ENCODE measurements at places on chromosomes 16 and 17. TPM values are rescaled to one million over a fixed set of nuclear protein-coding genes. Genes with fewer than 3 reads are reported as not detected.
A peak's percentile ranks its signal among the peaks of the same experiment; 100 is the strongest.

The KRT20 gene
- not detected for polyA plus RNA-seq

DNA sequence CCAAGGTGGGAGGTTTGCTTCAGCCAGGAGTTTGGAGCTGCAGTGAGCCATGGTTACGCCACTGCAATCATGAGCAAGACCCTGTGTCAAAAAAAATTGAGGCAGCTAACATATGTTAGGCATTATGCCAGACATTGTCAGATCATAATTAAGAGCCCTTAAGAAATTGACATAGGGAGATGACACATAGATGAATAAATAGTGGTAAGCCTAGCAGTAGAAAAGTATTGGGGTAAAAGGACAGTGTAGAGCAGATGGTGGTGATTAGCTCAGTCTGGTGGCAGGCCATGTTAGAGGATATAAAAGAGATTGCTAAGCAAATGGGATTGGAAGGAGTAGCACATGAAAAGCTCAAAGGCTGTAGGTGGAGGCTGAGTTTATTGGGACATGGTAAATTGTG, 22.6 kb downstream of the SRCAP start:
- DNase-seq: no peak

- DNase-seq: peak; percentile 83
Measured at GRCh38 chr17:8057691-8058114, 18.8 kb downstream of the ALOX15B start.

GRCh38 chr17:5699814-5700213, 115.5 kb upstream of the NLRP1 start:
- no peak for DNase-seq

- no peak for DNase-seq
Measured at GRCh38 chr17:59010026-59010425, 96.7 kb downstream of the TRIM37 start.

DNA sequence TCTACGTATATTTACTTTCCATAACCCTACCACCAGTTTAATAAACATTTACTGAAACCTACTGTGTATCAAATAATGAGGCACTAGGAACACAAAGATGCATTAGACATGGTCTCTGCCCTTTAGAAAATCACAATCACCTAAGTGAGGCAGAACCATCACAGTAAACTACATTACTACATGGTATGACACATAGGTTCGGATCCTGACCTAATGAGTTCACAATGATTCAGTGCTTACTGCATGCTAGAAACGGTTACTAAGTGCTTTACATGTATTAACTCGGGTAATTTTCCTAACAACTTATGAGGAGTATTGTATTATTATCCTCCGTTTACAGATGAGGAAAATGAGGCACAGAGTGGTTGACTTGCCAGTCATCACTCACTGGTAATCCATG, 5.2 kb upstream of the SYNRG start:
- DNase-seq: peak; percentile 29

- DNase-seq: no peak
Measured at GRCh38 chr17:56723421-56723820, 110.3 kb downstream of the C17orf67 start.

The SLC5A10 gene
- polyA plus RNA-seq: not detected

DNA sequence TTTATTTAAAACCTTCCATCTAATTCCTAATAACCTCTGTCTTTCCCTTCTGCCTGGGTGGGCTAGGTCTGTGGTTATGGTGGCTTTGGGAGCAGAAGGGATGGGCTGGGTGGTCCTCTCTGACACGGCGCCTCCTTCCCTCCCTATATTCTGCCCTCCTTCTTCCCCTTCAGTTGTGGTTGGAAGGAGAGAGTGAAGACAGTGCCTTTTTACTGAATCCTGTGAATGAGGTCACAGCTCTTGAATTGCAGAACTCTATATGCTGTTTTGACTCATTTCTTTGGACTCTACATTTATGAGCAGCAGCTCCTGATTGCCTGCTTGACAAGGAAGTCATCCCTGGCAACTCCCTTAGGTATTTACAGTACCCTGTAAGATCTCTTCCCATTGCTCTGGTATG, 256.0 kb upstream of the ELAC2 start:
- DNase-seq: no peak

The ITGAL gene
- 1.5 TPM for polyA plus RNA-seq

DNA sequence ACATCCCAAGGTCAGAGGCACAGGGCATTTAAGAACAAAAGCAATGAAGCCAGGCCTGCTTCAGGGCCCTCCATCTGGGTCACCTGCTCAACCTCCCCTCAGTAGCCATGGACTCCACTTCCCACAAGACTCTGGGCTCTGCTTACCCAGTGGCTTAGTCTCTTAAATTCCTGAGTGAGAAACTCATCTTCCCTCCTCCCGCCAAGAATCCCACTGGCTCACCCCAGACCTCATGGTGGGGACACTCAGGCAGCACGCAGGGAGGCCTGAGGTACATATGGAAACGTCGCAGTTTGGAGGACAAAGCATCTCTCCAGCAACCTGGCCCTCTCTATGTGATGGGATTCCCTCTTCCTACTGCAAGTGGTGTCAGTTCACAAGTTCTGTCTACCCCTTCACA, 326.7 kb upstream of the CDH5 start:
- DNase-seq: no peak

DNA sequence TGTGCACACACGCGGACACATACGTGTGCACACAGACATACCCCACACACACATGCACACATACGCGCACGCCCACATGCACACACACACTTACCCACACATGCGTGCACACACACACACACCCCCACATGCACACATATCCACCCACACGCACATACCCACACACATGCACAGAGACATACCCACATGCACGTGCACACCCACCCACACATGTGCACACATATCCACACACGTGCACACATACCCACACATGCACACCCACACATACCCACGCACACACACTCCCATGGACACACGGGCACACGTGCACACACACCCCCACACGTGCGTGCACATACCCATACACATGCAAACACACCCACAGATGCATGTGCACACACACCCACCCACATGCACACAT, 27.2 kb upstream of the PVALEF start:
- DNase-seq: no peak

The GAS2L2 gene
- polyA plus RNA-seq: not detected

DNA sequence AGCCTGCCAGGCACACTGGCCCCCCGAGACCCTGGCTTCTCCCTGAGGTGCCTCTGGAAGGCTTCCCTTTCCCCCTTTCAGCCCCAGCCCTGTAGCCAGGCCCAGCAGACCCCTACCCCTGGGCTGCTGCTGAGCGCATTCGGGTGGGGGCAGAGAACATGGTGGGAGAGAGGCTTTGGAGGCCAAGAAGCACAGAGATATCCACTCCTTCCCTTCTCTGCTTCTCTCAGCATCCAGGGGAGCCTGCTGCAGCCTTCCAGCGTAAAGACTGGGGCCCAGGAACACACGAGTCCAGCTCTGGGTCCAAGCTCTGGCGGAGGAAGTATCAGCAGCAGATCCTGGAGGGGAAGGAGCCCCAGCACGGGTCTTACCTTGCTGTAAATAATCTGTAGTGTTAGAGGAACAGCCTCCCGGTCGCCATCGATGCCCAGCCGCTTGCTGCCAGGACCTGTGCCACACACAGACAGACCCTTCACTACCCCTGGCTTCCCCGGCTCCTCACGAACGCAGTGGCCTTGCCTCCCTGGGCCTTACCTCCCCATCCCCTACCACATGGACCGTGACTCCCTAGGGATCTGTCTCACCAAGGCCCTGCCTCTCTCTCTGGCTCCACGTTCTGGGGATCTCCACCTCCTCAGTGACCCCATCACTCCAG, 17.0 kb upstream of the PIK3R6 start:
- DNase-seq: no peak

DNA sequence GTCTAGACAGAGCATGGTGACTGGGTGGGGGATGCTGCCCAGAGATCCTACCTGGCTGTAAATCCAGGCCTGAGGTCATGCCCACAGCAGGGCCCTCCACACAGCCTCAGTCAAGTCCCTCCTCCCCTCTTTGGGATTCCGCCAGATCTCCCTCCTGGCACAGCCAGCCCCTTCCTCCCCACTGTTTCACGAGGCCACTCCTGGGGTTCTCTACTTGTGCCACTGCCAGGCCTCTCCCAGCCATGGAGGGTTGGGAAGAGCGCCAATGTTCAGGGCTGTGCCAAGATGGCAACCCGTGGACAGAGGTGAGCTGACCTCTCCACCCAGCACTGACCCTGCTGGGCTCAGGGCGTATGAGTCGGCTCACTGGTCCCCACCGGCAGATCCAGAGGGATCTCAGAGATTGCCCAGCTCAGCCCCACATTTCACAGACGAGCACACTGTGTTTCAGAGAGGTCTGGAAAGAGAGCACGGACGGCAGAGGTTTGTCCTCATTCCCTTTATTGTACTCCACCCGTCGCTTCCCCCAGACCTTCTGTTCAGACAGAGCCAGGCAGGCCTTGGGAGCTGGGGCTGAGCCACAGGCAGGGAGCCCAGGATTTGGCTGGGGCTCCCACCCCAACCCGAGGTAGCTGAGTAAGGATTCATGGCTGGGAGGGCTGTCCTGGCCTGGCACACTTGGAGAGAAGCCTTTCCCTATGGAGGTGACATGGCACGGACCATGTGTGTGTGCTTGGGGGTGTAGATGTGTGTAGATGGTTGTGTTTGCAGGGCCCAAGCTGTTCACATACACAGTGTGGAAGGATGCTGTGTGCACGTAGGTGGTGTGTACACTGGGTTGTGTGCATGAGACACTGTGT, 3.5 kb upstream of the CAMKK1 start:
- DNase-seq: peak; percentile 55

DNA sequence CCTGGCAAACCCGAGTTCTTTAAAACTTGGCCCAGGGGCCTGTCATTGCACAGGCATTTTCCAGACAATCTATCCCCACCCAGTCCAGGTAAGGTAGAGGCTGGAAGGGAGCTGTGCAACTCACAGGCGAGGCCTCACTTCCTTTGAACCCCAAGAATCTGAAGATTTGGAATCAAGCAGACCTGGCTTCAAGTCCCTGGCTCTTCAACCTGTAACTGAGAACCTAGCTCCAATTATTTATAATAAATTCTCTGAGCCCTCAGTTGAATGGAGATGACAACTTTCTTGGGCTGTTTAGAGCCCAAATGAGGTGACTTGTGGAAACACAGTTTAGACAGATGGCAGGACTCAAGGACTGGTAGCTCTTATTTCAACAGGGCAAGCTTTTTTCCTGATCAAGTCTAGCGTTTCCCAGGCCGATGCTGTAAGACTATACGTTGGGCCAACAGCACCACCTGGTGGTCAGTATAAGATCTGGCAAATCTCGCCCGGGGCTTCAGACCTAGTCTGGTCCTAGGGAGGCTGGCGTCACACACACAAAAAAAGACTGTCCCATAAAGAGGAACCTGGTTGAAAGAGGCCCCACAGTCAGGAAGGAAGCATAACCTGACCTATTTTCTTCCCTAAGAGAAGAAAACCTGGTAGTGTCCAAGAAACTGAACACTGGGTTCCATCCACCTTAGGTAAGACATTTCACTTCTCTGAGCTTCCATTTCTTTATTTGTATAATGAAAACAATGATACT, 117.9 kb downstream of the C17orf67 start:
- peak; percentile 72 for DNase-seq

DNA sequence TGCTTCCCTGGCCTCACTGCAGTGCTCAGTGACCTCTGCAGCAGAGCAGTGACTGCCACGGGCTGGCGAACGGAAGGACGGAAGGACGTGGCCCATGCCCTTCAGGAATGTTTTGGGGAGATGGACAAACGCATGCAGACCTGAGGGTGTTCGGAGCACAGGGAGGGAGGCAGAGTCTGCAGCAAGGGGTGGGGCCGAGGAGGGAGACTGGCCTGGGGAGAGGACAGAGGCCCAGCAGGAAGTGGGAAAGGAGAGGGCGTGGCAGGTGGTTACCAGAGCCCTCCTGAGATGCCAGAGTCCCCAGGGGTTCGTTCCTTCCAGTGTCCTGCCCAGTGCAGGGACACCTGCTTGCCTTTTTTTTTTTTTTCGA, 21.9 kb downstream of the ADORA2B start:
- DNase-seq: no peak

- no peak for DNase-seq
Measured at GRCh38 chr17:62787366-62787765, 20.7 kb downstream of the MARCHF10 start.

GRCh38 chr16:83733301-83733700, 74.5 kb upstream of the HSBP1 start:
- no peak for DNase-seq

The HEATR9 gene
- not detected for polyA plus RNA-seq

- DNase-seq: peak; percentile 95
Measured at GRCh38 chr16:67277294-67277998, 1.9 kb upstream of the PLEKHG4 start.

Data from muscle of back (tissue), 13 donors.